Fibroblast of villous mesenchyme (primary cell): ENCODE measurements at places on chromosomes 4 and X. TPM values are rescaled to one million over a fixed set of nuclear protein-coding genes. Genes with fewer than 3 reads are reported as not detected.

GRCh38 chr4:118557298-118557851, 127.8 kb upstream of the METTL14 start:
- DNase-seq, result peak; percentile 19

DNA sequence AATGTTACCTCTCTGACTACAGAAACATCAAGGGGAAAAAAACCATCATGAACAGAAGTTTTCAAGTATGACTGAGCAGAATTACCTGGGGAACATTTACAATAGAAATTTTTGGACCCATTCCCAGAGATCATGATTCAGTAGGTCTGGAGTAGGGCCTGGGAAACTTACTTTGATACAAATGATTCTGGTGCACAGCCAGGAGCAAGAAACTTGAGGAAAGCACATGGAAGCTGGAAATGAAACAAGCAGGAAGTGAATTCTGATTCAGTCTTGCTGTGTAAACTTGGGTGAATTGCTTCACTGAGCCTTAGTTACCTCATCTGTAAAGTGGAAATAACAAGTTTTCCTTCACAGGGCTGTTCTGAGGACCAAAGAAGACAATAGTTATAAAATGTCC, 192.5 kb upstream of the TAPT1 start:
- peak; percentile 12 for DNase-seq

DNA sequence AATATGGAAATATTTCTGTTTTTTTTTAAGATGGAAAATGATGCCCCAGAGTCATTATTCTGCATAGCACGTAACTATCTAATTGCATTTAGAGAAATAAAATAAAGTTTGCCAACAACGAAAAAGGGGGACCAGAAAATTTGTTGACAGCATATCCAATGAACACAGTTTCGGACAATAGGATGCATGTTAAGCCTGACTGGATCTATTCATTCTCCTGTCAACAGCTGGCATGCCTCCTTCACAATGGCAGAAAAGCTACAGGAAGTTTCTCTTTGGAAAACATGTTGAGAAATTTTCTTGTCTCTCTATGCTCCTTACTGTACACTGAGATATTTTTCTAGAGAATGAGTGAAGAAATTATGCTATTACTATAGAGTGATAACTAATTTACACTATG, 262.5 kb downstream of the GRID2 start:
- DNase-seq, result no peak

- DNase-seq, result peak; percentile 55
Measured at GRCh38 chr4:183721207-183722081, 62.4 kb downstream of the TRAPPC11 start.

DNA sequence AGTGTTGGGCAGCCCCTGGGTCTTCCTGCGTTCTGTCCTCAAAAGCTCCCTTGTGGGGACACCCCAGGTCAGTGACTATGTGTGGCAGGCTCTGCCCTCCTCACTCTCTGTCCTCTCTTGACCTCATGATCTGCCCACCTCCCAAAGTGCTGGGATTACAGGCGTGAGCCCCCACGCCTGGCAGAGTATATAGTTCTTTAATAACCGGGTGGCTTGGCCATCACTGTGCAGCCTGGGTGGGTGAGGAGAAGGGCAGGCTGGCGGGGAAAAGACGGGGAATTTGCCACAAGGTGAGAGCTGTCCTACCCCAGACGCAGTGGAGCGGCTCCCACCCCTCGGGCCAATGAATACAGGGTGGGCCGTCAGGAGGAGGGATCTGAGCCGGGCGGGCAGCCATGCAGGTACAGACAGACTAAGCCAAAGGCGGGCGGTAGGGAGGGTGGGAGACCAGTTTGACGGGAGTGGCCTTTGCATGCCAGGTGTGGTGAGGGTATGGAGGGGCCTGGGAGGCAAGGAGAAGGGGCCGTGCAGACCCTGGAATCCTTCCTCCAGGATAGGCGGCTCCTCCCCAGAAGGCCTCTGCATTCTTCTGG, 2.5 kb downstream of the SH3BP2 start:
- DNase-seq, result no peak

DNA sequence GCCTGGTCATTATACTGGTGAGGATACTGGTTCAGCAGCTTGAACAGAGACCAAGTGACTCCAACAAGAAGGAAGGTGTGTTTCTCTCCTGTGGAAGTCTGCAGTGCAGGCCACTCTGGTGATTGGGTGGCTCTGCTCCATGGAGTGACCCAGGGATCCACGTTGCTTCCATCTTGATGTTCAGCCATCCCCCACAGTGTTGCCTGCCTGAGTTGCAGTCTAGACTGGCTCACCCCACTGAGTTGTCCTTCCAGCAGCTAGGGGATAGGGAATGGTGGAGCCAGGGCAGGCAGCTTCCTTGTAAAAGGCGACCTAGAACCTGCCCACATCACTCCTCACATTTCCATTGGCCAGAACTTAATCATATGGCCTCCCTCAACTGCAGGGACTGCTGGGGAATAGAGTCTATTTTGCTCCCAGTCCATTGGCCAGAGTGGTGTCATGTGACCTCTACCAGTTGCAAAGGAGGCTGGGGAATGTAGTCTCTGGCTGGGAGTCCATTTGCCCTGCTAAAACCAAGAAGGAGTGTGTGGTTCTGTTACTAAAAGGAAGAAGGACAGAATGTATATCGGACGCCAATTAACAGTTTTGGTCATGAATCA, 8.0 kb downstream of the MAN2B2 start:
- peak; percentile 20 for DNase-seq

GRCh38 chr4:76804096-76804495, 93.8 kb downstream of the SOWAHB start:
- peak; percentile 73 for DNase-seq

DNA sequence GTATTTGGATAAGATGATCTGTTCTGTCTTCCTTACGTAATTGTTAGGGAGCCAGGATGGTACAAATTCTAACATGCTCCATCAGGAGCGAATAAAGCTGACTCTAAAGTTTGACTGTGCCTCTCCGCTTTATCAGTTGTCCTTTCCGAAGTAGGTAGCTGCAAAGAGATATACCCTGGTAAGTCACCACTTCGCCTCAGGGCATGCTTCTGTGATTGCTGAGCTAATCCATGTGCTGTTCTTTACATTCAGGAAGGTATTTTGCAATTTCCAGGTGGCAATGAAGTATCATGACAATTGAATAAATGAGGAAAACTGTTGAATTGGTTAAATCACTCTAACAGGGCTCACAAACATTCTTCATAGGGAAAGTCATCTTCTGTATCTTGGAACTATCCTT, 38.9 kb downstream of the KIT start:
- DNase-seq, result no peak

- no peak for DNase-seq
Measured at GRCh38 chrX:47482065-47482511, 934 bp downstream of the ZNF41 start.

GRCh38 chr4:82373486-82373815, 340 bp downstream of the HNRNPD start:
- no peak for DNase-seq

RPS6KA6 gene
- 7.4 and 16.8 TPM in 2 replicates for total RNA-seq

STBD1 gene
- 5.8 and 6.9 TPM in 2 replicates for total RNA-seq

TSPAN7 gene
- not detected in 2 replicates for total RNA-seq
